ENCODE measurements at places on chromosomes 3 and 15.
A peak's percentile ranks its signal among the peaks of the same experiment; 100 is the strongest.

DNA sequence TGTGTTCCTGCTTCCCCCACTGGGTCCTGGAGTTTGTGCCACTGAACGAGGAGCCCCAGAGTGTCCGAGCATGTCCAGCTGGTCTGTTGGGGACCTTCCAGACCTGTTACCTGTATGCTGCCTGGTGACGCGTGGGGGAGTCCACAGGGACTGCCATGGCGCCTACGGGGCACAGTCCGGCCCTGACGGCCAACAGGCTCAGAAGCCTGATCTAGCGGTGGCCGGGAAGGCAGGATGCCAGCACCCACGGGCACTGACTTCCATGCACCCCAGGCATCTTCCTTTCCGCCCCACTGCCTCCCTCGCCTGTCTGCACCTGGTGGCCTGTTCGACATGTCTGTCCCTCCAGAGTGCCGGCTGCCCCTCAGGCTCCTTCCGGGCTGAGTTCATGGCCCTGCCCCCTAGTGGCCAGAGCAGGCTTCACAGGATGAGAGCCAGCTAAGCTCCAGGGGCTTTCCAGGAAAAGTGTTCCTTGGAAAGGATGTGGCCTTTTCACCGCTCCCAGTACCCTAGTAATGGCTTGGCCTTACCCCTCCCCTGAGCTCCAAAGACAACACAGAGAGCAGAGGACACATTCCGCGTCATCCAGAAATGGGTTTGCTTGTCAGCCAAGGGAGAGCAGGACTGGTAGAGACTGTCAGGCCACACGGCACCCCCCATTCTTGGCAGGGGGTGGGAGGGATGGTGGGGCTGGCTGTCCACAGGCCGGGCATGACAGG lies 35.7 kb downstream of the NGRN start:
- DNase-seq = no peak

DNA sequence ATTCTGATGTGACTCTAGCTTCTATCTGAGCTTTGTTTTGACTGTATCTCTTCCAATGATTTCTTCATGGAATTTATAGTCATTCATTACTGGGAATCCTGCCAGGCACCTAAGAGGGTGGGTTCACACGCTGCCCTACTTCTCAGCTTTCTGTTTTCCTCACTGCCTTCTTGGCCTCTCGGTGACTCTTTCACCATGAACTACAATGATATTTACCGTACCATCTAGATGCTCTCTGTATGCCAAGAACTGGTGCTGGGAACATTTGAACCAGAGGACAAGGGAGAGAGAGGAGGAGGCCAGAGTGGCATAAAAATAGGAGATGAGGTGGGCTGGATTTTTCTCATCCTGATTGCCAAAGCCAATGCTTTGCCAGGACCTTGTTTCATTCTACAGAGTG lies 280.0 kb upstream of the P2RY1 start:
- DNase-seq = no peak

GRCh38 chr3:41053220-41053619 lies 146.1 kb upstream of the CTNNB1 start:
- peak; percentile 1 for DNase-seq

- DNase-seq = no peak
Measured at GRCh38 chr3:94453864-94454263, 391.0 kb downstream of the NSUN3 start.

DNA sequence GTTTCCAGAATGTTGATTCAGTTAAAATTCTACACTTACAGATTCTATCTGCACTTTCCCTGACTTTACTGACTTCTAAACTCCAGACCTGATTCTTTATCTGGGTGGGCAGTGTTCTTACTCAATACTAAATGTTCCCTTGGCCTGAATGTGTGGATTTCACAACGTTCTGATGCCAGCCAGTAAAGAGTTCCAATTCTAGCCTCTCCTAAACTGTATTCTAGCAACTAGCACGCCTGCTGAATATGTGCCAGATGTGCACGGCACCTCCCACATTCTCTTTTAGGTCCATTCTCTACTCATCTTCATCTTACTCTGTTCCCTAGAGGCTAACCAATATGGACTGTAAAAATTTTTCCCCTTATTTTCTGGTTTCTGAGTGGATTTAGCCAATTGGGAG lies 479.5 kb upstream of the AGTR1 start:
- no peak for DNase-seq

DNA sequence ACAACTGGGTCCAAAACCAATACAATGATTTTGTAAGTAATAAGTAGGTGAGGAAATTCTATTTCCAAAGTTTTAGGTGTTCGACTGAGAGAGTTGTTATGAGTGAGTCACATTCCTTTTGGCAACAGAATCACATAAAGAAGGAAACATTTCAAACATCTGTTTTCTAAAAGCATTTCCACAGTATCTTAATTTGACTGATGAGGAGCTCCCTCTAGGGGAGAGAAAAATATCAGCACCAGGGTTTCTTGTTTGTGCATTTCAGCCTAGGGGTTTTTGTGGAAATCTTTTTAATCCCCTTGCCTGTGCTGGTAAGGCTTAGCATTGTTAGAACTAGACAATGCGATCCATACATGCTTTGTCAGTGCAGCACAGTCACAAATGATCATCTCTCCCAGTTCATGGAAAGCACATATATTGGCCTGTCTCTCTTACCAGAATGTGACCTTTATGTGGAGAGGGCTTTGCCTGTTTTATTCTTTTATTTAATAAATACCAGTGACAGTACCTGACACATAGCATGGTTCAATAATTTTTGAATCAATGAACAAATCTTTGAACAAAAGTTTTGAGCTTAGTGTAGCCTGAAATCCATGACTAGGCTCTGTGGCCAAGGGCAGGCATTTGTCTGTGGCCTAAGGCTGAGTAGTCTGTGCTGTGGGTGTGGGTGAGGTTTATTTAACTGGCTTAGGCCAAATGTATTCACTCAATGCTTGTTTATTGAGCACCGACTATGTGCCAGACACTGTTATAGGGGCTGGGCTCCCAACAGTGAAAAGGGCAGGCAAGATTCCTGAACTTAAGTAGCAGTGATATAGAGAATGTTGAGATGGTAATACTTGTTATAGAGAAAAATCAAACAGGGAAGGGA lies 21.1 kb upstream of the IQCF6 start:
- DNase-seq = no peak

DNA sequence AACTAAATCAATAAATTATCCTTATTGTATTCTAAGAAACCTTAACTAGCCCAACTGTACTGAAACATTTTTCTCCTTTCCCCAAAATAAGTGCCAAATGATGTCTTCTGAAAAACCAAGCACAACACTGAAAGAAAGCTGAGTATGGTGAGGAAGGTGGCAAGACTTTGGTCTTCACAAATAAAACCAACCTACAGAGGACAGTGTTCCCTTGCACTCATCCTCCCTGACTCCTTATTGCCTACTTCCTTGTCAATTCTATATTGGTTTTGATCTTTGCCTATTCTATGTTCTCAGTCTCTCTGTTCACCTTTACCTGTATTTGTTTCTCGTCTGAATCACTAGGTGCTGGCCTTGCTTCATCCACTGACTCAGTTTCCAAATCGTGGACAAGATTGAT lies 490.1 kb upstream of the ZNF385D start:
- DNase-seq = no peak

DNA sequence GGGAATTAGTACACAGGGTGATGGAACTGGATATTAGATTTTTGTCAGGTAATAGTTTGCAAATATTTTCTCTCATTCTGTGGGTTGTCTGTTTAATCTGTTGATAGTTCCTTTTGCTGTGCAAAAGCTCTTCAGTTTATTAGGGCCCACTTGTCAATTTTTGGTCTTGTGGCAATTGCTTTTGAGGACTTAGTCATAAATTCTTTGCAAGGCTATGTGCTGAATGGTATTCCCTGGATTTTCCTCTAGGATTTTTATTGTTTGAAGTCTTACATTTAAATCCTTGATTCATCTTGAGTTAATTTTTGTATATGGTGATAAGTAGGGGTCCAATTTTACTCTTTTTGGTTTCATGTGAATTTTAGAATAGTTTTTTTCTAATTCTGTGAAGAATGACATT lies 111.3 kb downstream of the ARRDC4 start:
- DNase-seq = no peak

- DNase-seq = no peak
Measured at GRCh38 chr3:117603097-117603496, 893.5 kb downstream of the TUSC7 start.

- no peak for DNase-seq
Measured at GRCh38 chr3:196323691-196324090, 5.7 kb upstream of the DYNLT2B start.

DNA sequence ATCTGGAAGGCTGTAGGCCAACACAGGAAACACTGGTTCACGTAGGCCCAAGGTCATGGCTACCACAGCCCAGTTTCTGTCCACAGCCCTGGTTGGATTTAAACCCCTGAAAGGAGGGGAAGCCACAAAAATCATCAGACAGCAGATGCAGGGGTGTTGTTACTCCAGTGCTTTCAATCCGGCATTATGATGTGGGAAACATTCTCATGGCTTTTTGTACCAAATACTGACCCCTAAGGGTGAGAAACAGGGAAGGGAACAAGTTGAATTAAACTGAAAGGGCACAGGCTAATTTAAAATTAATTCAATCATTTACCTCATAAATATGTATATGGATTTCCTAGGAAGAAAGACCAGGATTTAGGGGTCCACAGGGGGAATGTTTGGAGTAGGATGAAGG lies 375.6 kb downstream of the CTNNB1 start:
- no peak for DNase-seq

DNA sequence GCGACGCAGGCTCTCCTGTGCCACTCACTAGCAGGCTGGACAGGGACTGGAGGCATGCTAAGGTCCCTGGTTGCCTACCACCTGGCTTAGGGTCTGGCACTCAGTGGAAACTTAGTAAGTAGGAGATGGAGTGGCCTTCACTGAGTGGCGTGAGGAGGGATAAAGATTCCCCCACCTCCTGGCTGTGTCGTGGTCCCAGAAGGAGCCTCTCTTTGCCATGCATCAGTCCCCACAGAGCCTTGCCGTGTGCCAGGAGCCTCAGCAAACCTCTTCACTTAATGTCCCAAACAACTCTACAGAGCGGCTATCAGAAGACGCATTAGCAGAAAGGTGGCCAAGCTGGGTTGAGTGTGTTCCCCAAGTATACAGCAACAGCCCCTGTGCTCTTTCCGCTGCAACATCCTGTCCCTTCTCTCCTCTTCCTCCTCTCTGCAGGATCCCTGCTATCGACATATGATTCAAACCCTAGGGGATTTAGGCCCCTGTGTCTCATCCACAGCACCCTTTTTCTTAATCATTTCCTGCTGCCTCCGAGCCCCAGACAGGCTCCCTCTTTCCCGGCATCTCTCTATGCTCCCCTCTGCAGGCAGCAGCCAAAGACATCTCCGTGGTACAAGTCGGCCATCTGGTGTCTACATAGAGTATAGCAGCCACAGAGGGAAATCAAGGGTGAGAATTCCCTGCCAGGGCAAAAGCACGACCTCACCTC lies 66.7 kb downstream of the SLC6A1 start:
- peak; percentile 38 for DNase-seq

GRCh38 chr3:66483006-66483405 lies 17.8 kb downstream of the LRIG1 start:
- DNase-seq = peak; percentile 93

DNA sequence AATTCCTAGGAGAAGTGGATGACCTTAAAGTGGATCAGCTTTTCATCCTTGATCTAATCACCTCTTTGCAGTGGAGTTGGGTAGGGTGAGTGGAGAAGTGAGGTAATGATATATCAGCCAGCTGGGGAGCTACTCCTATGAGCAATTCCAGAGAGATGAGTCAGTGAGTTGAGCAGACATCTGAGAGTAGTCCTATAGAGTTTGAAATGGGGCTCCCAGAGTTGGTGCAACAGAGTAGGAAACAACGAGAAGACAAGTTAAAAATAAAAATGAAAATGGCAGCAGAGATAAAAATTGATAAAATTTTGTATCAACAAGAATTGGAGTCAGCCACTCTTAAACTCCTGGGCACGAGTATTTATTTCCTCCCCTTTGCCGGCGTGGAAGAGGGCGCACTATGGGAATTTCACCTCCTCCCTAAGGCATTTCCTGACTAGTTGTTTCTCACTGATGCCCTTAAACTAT lies 150.8 kb upstream of the DPH6 start:
- no peak for DNase-seq

GRCh38 chr15:68387381-68388143 lies 44.4 kb downstream of the ITGA11 start:
- DNase-seq = no peak

DNA sequence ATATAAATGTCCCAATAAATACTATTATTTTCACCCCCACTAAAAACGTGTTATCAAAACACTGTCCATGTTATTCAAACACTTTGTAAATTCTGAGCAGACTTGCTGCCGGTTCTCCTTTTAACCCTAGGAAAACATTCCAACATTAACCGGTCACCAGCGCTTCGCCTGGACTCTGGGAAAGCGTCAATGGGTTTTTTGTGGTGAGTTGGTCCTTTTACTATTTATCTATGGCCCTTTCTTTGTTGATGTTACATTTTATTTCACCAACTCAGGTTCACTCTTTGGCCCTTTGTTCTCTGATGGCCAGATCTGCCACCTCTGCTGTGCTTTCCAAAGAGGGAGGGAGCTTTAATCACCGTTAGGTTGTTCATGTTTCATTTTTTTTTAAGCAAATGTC lies 4.1 kb upstream of the EOMES start:
- DNase-seq = no peak

DNA sequence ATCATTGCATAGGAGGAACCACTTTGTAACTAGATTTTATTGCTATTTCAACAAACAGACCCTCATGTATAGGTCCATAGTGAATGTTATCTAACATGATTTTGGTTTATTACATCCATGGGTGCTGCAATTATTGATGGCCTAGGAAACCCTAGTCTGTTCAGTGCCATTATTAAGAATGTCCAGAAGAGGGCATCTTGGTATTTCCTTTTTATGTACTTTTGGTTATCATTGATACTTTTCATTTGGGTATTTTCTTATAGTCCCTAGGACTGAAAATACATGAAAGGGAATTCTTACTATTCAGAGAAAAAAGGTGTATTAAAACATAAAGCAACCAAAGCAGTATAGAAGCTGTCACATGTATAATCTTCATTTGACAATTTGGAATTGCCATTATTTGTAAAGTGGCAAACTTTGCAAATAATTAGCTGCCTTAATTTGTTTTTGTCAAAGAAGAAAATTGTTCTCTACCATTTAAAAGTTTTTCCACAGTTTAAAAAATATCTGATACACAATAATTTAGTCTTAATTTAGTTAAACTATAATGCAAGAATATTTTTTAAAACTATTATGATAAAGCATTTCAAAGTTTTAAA lies 48.7 kb downstream of the CNOT10 start:
- no peak for DNase-seq

GRCh38 chr15:62380011-62380410 lies 214.9 kb upstream of the C2CD4B start:
- DNase-seq = no peak

DNA sequence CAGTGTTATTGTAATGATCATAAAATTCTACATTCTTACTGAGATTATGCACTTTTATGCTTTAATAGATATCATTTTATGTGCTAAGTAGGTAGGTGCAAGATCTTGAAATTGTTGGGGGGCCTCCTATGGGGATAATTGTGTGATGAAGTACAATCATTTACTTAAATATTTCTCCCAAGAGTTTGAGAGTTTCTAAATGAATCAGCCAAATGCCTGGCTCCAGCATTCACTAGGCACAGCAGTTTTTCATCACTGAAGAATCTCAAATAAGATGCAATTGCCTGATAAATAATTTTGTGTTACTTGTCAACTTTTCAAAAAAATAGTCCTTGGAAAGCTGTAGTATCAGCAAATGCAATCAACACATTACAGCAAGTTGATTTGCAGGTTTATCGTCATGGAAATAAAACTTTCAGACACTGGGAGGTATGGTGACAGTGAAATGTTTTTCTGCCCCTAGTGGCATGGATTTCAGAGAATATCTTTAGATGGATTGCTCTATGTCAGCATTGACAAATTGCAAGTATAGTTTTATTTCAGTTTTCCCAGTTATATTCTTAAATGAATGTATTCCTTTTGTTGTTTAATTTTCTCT lies 167.1 kb downstream of the NEK11 start:
- no peak for DNase-seq

GRCh38 chr15:41631880-41632470 lies 28.2 kb upstream of the MGA start:
- no peak for DNase-seq
